ENCODE measurements at places on chromosomes 12 and 14.
A peak's percentile ranks its signal among the peaks of the same experiment; 100 is the strongest.

DNA sequence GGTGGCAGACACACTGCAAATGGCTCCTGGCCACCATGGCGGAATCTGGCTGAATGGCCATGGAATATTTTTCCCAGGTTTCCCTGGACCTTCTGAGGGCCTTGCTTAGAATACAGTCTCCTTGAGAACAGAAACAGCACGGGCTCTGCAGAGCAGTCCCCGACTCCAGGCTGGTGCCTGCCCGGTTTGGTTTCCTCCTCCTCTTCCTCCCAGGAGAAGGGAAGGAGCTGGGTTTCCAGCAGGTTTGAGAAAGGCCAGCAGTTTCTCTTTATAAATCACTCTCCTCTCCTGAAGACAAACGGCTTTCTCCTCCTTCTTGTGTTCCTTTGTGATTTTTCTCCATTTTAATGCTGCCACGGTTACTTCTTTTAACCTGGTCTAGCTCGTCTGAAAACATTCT is 106.8 kb upstream of the RFLNA start:
- H3K27ac ChIP-seq: no peak overlapping the region
- H3K36me3 ChIP-seq: no peaks in the 10 kb centered on the region
- DNase-seq: no peak
- no peaks in the 10 kb centered on the region for H3K27me3 ChIP-seq

DNA sequence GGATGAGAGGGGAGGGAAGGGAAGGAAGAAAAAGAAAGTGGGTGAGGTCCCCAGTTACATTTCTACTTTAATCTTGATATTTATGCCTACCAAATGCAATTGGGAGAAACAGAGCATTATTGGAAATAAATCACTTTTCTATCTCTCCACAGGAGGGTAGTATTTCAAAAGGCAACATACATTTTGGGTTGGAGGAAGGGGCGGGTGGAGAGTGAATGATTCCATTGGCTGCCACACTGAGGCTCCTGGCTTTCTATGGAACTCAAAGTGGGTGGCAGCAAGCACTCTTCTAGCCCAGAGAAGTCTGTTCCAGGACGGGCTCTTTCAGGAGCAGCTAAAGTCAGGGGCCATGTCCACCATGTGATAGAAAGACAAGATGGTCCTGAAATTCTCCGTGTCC is 441.3 kb downstream of the DAD1 start:
- H3K36me3 ChIP-seq: no peaks in the 10 kb centered on the region
- no peaks in the 10 kb centered on the region for H3K4me1 ChIP-seq
- H3K27ac ChIP-seq: no peak overlapping the region
- no peaks in the 10 kb centered on the region for H3K27me3 ChIP-seq
- no peak overlapping the region for H3K4me3 ChIP-seq
- no peak for DNase-seq

DNA sequence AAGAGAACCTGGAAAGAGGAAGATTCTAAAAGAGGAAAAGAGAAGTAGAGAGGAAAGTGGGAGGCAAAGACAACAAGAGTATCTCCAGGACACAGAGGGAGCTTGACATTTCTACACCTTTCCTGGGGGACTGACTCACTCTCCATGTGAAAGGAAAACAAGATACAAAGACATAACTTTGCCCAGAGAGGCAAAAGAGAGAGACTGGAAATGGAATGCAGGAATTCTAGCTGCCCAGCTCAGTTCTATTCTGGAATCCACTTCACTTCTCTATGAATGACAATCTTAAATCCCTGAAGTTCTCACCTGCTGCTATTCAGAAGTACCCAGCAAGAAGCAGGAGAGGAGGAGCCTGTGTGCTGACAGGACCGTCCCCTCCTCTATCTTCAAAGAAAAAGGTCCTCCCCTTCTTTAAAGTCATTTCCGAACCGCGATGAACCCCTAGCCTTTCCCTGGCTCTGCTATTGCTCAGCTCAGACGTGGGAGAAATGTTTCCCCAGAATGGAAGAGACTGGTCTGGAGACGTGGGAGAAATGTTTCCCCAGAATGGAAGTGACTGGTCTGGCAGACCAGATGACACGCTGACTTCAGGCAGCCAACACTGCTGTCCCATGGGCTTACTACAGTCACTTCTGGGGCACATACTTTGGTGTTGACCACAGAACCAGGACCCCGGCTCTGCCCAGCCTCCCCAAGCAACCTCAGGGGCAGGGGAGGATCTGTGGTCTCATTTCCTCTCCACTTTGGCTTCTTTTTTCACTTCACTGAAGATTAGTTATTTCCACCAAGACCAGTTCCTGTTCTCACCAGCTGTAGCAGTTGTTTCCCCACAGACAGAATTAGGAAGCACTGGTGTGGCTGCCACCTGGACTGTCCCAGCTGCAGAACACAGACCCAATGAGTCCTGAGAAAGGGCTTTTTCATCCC is 8.3 kb downstream of the FMNL3 start:
- peak; percentile 80 for DNase-seq
- H3K4me3 ChIP-seq: peak overlapping the region; percentile 39
- peaks cover 70% of the 10 kb centered on the region for H3K4me1 ChIP-seq
- H3K36me3 ChIP-seq: no peaks in the 10 kb centered on the region

DNA sequence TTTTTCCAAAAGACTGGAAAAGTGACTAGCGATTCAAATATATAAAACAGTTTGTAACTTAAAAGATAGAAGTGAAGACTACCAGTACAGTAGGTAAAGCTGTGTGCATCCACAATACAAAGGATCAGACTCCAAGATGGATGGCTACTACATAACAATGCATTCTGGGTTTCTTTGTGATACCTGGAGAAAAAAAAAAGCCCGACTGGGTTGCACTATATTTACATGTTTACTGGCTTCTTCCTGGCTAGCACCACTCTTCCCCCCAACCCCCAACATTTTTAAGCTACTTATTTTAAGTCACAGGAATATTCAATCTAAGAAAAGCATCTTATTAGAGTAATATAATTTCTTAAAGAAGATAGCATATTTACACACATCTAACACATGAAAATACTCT is 61.1 kb upstream of the SINHCAF start:
- no peak overlapping the region for H3K27ac ChIP-seq
- no peaks in the 10 kb centered on the region for H3K4me1 ChIP-seq
- H3K4me3 ChIP-seq: no peak overlapping the region
- no peaks in the 10 kb centered on the region for H3K27me3 ChIP-seq
- DNase-seq: no peak
- H3K36me3 ChIP-seq: peaks cover 18% of the 10 kb centered on the region

- H3K27me3 ChIP-seq: no peaks in the 10 kb centered on the region
- peaks cover 80% of the 10 kb centered on the region for H3K4me1 ChIP-seq
- H3K27ac ChIP-seq: peak overlapping the region; percentile 93
- H3K36me3 ChIP-seq: peaks cover 10% of the 10 kb centered on the region
- H3K4me3 ChIP-seq: peak overlapping the region; percentile 62
Observed at GRCh38 chr12:92466391-92467305, 236.1 kb upstream of the PLEKHG7 start.

GRCh38 chr12:78226763-78227162 is 396.1 kb downstream of the NAV3 start:
- no peak overlapping the region for H3K27ac ChIP-seq
- H3K4me1 ChIP-seq: no peaks in the 10 kb centered on the region
- H3K4me3 ChIP-seq: no peak overlapping the region
- no peaks in the 10 kb centered on the region for H3K27me3 ChIP-seq

GRCh38 chr12:25768151-25768550 is 190.3 kb upstream of the RASSF8 start:
- no peak for DNase-seq
- no peak overlapping the region for H3K4me3 ChIP-seq
- H3K36me3 ChIP-seq: no peaks in the 10 kb centered on the region
- H3K27ac ChIP-seq: no peak overlapping the region
- no peaks in the 10 kb centered on the region for H3K4me1 ChIP-seq

DNA sequence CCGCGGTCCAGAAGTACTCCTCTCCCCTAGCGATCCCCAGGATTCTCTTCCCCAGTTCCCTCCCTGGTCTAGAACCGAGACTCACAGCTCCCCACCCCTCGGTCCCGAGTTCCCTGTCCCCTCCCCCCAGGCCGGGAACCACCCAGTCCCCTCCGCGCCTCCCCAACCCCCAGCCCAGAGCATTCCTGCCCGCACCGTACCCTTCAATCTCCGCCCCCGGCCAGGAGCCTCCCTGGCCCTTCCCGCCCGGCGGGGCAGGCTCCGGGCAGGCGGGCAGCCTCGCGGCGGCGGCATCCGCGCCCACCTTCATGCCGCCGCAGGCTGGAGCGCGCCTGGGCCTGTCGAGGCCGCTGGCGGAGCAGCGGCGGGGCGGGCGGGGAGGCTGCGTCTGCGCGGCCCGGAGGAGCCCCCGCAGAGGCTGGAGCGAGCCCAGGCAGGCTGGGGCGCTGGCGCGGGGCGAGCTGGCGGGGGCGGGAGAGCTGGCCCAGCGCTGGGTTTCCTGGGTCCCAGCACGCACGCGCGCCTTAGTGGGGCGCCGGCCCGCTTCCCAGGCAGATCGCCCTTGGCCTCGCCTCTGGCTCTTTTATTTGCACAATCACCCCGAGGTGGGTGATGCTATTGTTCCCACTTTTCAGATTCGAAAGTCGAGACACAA is 22.2 kb upstream of the GPR132 start:
- H3K4me1 ChIP-seq: peaks cover 9% of the 10 kb centered on the region
- H3K4me3 ChIP-seq: peak overlapping the region; percentile 67
- H3K27ac ChIP-seq: peak overlapping the region; percentile 26

GRCh38 chr12:130988751-130989150 is 35.0 kb downstream of the ADGRD1 start:
- no peak overlapping the region for H3K27ac ChIP-seq
- no peaks in the 10 kb centered on the region for H3K36me3 ChIP-seq
- no peaks in the 10 kb centered on the region for H3K4me1 ChIP-seq
- no peak for DNase-seq
- H3K27me3 ChIP-seq: peaks cover 6% of the 10 kb centered on the region
- H3K4me3 ChIP-seq: no peak overlapping the region

DNA sequence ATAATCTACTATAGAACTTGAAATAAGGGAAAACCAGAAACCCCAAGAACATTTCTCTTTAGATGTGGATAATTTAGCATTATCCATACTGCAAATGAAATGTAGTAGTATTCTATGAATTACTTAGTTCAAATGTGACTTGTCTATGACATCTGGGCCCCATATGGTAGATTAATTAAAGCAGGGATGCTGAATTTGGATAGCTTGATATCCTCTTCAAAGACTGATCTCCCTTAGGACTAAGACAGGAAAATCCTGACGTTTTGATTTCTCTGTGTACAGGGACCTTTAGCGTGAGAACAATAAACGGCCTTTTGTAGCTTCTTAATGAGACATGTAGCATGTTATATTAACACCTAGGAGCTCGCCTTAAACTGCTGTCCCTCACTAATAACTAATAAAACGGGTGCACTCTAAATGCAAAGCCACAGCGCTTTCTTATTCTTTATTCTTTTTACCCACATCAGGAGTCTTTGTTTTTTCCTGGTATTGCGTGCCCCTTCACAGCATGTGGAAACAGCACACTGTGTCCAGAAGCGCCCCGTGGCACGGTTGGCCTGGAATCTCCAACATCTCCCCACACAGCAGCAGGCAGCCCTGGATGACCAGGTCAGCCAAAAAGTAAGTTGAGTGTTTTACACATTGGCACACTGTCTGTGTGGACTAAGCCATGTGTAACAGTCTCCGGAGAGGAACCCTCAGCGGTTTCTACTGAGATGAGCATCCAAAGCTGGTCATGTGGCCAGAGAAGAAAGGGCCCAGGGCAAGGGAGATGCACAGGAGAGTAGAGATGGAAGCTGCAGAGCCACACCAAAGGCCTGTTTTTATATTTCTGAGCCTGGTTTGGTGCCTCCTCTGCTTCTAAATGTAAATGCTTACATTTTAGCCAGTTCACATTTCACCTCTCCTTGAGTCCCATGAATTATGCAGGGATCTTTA is 93.1 kb downstream of the SRGAP1 start:
- no peak overlapping the region for H3K27ac ChIP-seq
- no peaks in the 10 kb centered on the region for H3K4me1 ChIP-seq
- no peaks in the 10 kb centered on the region for H3K36me3 ChIP-seq
- no peak for DNase-seq
- H3K27me3 ChIP-seq: no peaks in the 10 kb centered on the region

DNA sequence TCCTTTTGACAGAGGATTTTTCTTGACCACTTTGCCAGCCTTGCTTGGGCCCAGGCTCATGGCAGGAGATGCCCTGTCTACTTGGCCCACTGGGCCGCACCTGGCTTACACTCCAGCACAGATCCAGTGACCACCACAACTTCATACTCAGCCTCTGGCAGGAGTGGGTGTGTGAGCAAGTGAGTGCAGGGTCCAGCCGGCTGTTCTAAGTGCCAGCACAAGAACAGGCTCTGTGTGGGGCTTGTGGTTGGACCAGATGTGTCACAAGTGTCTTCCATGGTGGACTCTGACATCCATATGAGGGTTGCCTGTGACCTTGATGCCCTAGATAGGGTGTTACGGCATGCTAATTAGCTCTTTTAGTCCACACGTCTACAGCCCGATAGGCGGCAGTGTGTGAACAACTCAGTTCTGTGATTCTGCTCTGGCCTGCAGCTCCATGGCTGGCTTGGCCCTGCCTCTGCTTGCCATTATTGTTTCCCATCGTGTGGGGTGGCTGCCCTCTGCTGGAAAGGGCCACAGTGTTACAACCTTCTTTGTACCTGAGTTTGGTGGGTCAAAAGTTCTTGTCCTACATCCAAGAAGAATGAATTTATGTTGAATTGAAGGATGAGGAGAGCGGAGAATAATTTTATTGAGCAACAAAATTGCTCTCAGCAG is 1089.1 kb downstream of the SLC6A15 start:
- H3K36me3 ChIP-seq: no peaks in the 10 kb centered on the region
- no peak overlapping the region for H3K27ac ChIP-seq
- no peaks in the 10 kb centered on the region for H3K4me1 ChIP-seq
- peak; percentile 9 for DNase-seq
- H3K27me3 ChIP-seq: no peaks in the 10 kb centered on the region

- H3K4me3 ChIP-seq: no peak overlapping the region
- no peak for DNase-seq
- H3K36me3 ChIP-seq: peaks cover 44% of the 10 kb centered on the region
- no peak overlapping the region for H3K27ac ChIP-seq
- no peaks in the 10 kb centered on the region for H3K27me3 ChIP-seq
Observed at GRCh38 chr12:11855983-11856374, 206.5 kb downstream of the ETV6 start.

DNA sequence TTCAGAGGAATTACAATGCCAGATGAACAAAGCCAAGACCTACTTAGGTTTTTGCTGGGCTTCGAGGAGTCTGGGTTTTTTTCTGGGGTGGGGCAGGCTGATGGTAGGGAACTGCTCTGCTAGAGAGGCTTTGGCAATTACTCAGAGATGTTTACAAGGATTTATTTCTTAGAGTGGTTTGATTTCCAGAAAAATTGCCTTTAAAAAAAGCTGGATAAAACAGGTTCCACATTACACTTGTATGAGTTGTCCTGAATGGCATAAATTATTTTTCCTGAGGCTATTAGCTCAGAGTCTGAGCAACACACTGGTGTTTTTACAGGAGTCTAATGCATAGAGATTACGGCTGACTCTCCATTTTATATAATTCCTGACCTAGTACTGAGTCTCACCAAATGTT is 118.5 kb upstream of the FRMD6 start:
- H3K27me3 ChIP-seq: no peaks in the 10 kb centered on the region
- no peak overlapping the region for H3K27ac ChIP-seq
- DNase-seq: no peak
- no peaks in the 10 kb centered on the region for H3K36me3 ChIP-seq
- no peaks in the 10 kb centered on the region for H3K4me1 ChIP-seq

GRCh38 chr12:49359671-49360070 is 7.6 kb upstream of the SPATS2 start:
- H3K4me3 ChIP-seq: no peak overlapping the region
- no peaks in the 10 kb centered on the region for H3K36me3 ChIP-seq
- no peaks in the 10 kb centered on the region for H3K27me3 ChIP-seq
- no peak overlapping the region for H3K27ac ChIP-seq
- peaks cover 5% of the 10 kb centered on the region for H3K4me1 ChIP-seq
- no peak for DNase-seq

All from B cell (primary cell).